ENCODE measurements at places on chromosomes 1 and 21.

DNA sequence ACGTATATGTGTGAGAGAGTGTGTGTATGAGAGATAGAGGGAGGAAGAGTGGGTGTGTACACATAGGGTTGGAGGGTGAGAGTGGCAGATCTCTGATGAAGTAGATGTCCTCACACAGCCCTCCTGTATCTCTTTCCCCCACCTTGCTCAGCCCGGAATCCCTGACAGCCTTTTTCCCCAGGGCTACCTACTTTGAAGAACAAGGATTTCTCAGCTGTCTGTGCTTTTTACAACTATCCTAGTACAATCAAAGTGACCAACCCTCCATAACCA is 29.1 kb upstream of the CADM3 start:
- no peak for DNase-seq

DNA sequence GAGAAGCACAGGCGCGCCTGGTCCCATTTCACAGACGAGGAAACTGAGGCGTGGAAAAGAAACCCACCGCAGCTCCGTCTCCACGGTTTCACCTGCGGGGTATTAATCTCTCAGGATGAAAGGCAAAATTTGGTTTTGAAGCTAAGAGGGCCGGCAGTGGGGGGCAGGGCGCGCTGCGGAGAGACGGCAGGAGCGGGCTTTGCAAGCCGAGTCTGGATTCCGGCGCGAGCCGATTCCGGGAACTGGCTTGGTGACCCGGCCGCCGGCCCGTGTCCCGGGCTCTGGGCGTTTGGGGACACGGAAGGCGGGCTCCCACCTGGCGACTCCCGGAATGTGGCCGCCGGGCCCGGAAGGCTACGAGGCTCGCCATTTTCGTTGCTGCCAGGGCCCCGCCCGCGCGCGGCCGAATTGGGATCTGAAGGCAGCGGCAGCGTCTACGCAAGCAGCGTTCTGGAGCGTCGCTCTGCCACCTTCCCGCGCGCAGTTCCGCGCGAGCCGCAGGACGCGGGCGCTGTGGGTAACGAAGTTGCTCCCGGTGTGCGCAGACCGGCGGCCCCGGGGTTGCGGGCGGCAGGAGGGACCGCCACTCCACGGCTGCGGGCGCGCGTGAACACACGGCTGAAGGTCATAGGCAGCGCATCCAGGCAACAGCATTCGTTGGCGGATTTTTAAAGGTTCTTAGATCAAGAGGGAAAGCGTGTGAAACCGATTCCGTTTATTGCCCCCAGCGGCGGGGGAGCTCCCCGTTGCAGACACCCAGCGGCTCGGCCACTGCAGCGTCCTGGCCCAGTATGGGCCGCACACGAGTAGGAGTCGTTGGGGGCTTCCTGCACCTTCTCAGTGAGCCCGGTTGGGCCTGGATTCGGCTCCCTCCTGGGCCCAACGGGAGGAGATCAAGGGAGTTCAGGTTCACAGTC is 5.4 kb upstream of the PRDM16 start:
- no peak for DNase-seq

GRCh38 chr1:177206831-177207355 is 36.1 kb downstream of the BRINP2 start:
- no peak for DNase-seq

DNA sequence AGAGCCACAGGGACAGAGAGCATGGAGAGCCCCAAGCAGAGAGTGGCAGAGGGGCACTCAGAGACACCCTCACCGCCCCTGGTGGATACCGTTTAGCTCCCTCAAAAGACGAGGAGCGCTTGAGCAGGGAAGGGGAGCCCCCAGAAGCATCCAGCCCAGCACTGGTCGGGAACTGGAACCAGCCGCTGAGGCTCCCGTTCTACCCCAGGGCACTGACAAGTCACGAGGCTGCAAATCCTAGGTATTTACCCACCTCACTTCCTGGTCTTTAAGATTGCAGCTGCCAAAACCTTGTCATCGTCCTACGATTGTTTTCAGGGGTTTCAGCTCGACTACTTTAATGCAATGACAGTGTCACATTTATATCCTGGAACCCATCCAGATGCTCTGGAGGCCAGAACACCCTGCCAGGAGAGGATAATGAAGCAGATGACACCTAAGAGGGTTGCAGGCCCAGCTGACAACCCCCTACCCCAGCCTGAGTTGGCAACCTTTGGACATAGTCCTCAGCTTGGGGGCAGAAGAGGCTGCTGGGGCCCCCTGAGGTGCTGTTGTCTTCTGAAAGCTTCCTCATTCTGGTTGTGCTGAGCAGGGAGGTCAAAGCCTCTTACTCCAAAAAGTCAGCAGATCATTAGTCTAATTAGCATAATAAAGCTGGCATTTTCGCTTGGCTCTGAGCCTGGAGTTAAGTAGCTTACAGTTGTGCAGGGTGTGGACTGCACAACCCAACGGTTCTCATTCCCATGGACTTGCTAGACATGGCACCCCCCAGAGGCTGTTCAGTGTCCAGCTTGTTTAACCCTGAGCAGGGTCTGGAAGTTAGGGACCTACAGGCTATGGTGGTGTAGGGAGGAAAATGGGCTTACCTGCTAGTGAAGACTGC is 20.6 kb upstream of the BACE2 start:
- no peak for DNase-seq

GRCh38 chr1:222372221-222372620 is 175.7 kb downstream of the HHIPL2 start:
- DNase-seq: no peak

GRCh38 chr1:41481109-41481775 is 3.2 kb downstream of the EDN2 start:
- no peak for DNase-seq

GRCh38 chr1:154750681-154751665 is 119.1 kb downstream of the KCNN3 start:
- no peak for DNase-seq

GRCh38 chr1:176141449-176141848 is 65.6 kb downstream of the COP1 start:
- DNase-seq: no peak

GRCh38 chr1:117312453-117313138 is 54.7 kb upstream of the MAN1A2 start:
- DNase-seq: peak; percentile 2

- no peak for DNase-seq
Observed at GRCh38 chr1:43990271-43991199, 864 bp upstream of the CCDC24 start.

DNA sequence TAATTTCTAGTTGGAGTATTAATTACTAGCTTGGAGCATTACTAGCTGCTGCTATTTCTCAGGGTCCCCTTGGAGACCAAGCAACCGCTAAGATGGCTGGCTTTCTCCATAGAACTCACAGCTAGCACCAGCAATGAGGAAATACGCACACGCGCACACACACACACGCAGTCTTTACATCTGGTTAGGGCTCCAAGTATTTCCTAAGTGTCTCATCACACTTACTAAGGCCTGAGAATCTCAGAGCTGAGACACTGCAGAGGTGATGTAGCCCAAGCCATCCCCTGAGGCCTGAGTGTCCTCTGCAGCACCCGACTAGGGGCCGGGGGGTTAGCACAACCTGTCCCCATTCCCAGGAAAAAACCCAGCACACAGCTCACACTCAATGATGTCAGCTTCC is 42.5 kb downstream of the ITPKB start:
- no peak for DNase-seq

DNA sequence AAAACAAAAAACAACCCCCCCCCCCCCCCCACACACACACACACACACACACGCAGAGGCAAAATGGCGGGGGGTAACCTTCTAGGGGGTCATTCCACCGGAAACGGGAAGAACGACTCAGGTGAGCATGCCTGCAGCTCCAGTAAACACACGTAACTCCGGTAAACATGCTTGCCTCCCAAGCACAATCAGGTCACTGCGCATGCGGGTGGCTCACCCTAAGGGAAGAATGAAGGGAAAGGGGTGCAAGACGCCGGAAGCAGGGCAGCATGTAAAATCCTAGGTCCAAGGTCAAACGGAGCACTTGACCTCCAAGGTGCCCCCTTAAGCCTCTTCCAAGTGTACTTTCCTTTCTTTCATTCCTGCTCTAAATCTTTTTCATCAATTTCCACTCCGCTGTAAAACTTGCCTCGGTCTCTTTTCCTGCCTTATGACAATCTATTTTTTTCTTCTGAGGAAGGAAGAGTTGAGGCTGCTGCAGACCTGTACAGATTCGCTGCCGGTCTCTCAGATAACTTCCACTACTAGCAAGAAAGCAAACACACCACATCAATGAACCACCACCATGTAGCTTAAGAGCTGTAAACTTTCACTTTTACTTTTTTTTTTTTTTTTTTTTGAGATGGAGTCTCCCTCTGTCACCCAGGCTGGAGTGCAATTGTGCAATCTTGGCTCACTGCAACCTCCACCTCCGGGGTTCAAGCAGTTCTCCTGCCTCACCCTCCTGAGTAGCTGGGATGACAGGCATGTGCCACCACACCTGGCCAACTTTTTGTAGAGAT is 21.0 kb upstream of the CBR3 start:
- DNase-seq: no peak

DNA sequence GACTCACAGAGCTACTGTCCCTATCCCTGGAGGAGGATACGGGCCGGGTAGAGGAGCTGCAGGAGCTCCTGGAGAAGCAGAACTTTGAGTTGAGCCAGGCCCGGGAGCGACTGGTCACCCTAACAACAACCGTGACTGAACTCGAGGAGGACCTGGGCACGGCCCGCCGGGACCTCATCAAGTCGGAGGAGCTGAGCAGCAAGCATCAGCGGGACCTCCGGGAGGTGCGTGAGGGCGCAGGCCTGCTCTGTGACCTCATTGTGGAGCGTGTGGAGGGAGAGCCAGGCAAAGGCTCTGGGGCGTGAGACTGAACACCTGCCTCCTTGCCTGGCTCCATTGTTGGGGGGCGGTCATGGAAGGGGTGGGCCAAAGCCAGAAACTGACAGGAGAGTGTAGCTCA is 19.0 kb downstream of the PPFIA4 start:
- no peak for DNase-seq

DNA sequence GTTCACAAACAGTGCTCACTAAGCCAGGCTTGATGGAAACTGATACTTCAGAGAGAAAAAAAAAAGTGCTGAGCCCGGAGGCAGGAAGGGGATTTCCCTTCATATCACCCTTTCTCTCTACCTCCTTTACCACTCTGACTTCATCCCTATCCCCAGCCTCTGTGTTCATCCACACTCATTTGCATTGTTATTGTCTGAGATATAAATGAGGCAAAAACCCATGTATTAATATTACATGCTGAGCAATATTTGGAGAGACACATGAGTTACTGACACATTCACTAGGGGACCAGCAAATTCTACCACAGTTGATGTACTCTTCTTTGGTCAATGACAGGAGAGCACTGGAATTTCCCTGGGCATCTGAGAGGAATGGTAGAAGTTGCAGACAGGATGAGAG is 175.8 kb downstream of the TNFSF18 start:
- DNase-seq: no peak

- no peak for DNase-seq
Observed at GRCh38 chr1:228280961-228281591, 73.2 kb downstream of the OBSCN start.

GRCh38 chr1:89429062-89429461 is 65.2 kb downstream of the GBP6 start:
- DNase-seq: no peak

- DNase-seq: peak; percentile 68
Observed at GRCh38 chr1:19772053-19772452, 27.7 kb downstream of the TMCO4 start.

DNA sequence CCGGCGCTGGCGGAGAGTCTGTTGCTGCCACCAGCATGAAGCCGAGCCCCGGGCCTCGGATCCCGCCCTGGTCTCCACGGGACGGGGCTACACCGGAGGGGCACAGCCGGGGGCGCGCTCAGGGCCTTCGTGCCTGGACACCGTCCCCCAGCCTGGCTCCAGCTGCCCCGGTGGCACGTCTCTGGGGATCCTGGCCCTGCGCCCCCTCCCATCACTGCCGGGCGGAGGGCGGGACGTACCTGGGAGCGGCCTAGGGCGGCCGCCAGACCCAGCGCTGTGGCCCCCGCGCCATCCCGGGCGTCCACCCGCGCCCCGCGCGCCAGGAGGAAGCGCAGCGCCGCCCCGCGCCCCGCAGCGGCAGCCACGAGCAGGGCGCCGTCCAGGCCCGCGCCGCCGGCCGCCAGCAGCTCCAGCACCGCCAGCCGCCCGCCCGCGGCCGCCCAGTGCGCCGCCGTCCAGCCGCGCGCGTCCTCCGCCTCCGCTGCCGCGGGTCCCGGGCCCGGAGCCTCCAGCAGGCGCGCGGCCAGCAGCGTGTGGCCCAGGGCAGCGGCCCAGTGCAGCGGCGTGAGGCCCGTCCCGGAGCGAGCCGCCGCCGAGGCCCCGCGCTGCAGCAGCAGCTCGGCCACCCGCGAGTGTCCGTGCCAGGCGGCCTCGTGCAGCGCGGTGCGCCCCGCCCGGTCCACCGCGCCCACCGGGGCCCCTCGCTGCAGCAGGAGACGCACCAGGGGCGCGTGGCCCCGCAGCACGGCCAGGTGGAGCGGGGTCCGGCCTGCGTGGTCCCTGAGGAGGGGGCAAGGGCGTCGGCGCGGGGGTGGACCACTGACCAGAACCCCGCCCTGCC is 1.0 kb downstream of the ANKRD65 start:
- no peak for DNase-seq

DNA sequence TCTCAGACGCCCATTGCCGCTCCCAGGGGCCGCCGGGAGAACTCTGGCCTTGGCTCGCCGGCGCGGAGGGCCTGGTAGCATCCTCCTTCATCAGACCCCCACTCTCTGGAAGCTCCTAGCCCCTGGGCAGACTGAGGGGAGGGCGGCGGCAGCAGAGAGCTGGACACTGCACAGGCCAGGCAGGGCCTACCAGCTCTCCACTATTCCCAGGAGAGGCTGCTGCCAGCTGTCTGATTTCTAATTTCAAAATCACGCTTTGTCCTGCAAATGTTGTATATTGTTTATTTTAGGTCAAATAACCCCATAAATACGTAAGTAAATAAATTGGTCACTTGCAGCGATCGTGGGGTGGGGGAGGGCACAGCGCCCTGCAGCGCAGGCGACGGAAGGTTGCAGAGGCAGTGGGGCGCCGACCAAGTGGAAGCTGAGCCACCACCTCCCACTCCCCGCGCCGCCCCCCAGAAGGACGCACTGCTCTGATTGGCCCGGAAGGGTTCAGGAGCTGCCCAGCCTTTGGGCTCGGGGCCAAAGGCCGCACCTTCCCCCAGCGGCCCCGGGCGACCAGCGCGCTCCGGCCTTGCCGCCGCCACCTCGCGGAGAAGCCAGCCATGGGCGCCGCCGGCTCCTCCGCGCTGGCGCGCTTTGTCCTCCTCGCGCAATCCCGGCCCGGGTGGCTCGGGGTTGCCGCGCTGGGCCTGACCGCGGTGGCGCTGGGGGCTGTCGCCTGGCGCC is at the start of gene MTARC1:
TSS of gene MTARC1 (plus strand) at position 577 of the 732 bp plus-strand sequence. CDS start at position 609, 32 bp downstream.
- peak; percentile 86 for DNase-seq

GRCh38 chr21:23955135-23955843 is 1652.0 kb downstream of the MRPL39 start:
- no peak for DNase-seq

DNA sequence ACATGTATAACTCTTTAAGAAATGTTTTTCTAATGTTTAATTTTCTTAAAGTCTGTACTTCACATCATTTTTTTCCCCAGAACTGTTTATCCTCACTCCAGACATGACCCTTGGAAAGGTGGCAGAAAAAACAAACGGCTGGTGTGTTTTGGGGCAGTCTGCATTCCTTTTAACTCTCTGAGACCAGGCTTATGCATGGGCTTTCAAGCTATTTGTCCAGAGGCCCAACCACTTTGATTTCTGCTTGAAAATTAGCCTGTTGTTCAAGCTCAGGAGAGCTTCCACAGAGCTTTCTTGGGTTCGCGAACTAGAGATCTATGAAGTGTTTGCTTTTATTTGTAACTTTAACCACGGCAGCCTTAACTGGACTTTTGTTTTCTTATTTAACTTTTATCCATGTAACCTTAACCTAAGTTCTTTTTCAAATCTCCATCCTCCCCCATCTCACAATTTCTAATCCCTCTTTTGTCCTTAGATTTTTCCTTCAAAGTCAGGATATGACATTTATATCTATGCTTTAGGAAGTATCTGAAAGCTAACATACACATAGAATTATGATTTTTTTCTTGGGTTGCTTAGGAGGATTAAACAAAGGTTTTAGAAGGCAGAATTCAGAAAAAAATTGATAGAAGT is 111.8 kb downstream of the FGGY start:
- DNase-seq: no peak
